ENCODE measurements at places on chromosomes 5 and 9. TPM values are rescaled to one million over a fixed set of nuclear protein-coding genes. Genes with fewer than 3 reads are reported as not detected.

STKLD1 gene
- total RNA-seq, result 0.32 TPM

SGTB gene
- total RNA-seq, result 21.2 TPM

SPATA6L gene
- 0.64 TPM for total RNA-seq

CLTA gene
- total RNA-seq, result 265 TPM

ZDHHC21 gene
- 9.3 TPM for total RNA-seq

PHF24 gene
- not detected for total RNA-seq

MCTP1 gene
- 20.9 TPM for total RNA-seq

TTC23L gene
- not detected for total RNA-seq

PLPPR1 gene
- not detected for total RNA-seq

OR1J1 gene
- total RNA-seq, result not detected

POU5F2 gene
- total RNA-seq, result 1.3 TPM

FAM221B gene
- total RNA-seq, result not detected

SPATA31C1 gene
- not detected for total RNA-seq

PCDHA9 gene
- under 0.01 TPM for total RNA-seq

PRDM9 gene
- not detected for total RNA-seq

RMI1 gene
- 7.8 TPM for total RNA-seq

NRG2 gene
- total RNA-seq, result under 0.01 TPM

NEUROG1 gene
- total RNA-seq, result not detected

ALDH1B1 gene
- total RNA-seq, result 74.3 TPM

GARIN3 gene
- not detected for total RNA-seq

POU4F3 gene
- not detected for total RNA-seq

IFNA7 gene
- not detected for total RNA-seq

FOXI1 gene
- not detected for total RNA-seq

PCDHA1 gene
- total RNA-seq, result under 0.01 TPM

NAA35 gene
- total RNA-seq, result 20.9 TPM

SNX30 gene
- 27.6 TPM for total RNA-seq

WDR38 gene
- total RNA-seq, result not detected

IGFBPL1 gene
- total RNA-seq, result not detected

PLPP7 gene
- total RNA-seq, result 10.0 TPM

TLX3 gene
- total RNA-seq, result not detected

LIFR gene
- 40.2 TPM for total RNA-seq

TMEM232 gene
- total RNA-seq, result 1.3 TPM

SLC36A2 gene
- not detected for total RNA-seq

SV2C gene
- total RNA-seq, result not detected

FBP1 gene
- total RNA-seq, result not detected

KIAA0825 gene
- 9.5 TPM for total RNA-seq

DMRT3 gene
- total RNA-seq, result not detected

MARVELD2 gene
- 2.3 TPM for total RNA-seq

FGFR4 gene
- 0.64 TPM for total RNA-seq

PCDHA3 gene
- 0.32 TPM for total RNA-seq

THBS4 gene
- total RNA-seq, result under 0.01 TPM

SPINK1 gene
- 0.32 TPM for total RNA-seq

SLC34A1 gene
- not detected for total RNA-seq

NTNG2 gene
- 1.9 TPM for total RNA-seq

IFNA21 gene
- not detected for total RNA-seq

LOX gene
- total RNA-seq, result 91.1 TPM

CCDC171 gene
- 2.3 TPM for total RNA-seq

ARHGEF28 gene
- total RNA-seq, result 40.2 TPM

PCDHGA3 gene
- 3.2 TPM for total RNA-seq

IFNA2 gene
- total RNA-seq, result not detected

GFPT2 gene
- 28.9 TPM for total RNA-seq
